ENCODE measurements at places on chromosomes 5 and 9.

GRCh38 chr9:21023861-21024260 lies 7.6 kb downstream of the HACD4 start:
- no peak for DNase-seq

GRCh38 chr5:36607838-36608783 lies 1.7 kb downstream of the SLC1A3 start:
- DNase-seq = no peak

DNA sequence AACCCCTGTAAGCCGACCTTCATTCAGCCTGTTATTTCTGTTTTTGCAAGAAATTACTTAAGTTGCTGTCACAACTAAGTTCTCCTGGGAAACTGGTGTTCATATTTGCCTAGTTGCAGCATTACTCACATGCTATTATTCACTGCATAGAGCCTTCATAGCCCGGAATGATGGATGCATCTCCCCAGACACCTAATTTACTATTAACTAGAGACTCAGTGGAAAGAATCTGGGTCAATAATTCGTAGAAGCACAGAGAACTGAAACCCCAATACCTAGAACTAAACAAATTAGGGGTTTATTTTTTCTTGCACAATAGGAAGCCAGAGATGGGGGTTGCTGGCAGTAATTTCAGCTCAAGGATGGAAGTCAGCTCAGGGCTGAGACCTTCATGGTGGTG lies 45.7 kb upstream of the FAM170A start:
- no peak for DNase-seq

DNA sequence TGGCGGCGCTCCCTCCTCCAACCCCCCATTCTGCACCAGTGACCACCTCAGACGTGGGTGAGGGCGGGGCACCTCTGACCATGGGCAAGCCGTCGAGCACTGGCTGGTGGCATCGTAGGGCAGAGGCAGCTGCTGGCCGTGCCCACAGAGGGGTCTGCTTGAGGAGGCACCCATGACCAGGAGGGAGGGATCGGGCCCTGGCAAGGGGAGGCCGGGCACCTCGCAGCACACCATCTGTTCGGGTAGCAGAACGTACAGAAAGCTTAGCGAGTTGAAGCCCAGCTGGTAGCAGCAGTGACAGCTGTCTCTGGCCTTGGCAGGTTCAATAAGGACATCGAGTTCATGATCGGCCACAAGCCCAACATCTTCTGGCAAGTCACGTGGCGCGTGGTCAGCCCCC lies 4.3 kb upstream of the SLC6A18 start:
- no peak for DNase-seq

- no peak for DNase-seq
These were observed 206.7 kb downstream of the ARRDC3 start for GRCh38 chr5:91176288-91177016.

DNA sequence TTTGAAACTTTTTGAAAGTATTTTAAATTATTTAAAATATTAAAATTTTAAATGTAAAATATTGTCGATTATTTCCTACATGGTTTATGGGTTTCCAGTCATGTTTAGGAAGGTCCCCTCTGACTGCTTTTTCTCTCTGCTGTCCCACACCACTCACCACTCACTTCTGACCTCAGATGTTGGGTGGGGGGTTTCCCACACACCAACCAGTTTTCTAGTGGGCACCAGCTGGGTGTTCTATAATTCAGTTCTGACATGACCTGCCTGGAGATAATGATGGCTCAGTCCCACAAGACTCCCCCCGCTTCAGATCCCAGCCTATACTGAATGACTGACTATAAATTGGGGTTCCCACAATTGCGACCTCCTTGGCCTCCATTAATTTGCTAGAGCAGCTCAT lies 310.4 kb downstream of the GADD45G start:
- DNase-seq = no peak

DNA sequence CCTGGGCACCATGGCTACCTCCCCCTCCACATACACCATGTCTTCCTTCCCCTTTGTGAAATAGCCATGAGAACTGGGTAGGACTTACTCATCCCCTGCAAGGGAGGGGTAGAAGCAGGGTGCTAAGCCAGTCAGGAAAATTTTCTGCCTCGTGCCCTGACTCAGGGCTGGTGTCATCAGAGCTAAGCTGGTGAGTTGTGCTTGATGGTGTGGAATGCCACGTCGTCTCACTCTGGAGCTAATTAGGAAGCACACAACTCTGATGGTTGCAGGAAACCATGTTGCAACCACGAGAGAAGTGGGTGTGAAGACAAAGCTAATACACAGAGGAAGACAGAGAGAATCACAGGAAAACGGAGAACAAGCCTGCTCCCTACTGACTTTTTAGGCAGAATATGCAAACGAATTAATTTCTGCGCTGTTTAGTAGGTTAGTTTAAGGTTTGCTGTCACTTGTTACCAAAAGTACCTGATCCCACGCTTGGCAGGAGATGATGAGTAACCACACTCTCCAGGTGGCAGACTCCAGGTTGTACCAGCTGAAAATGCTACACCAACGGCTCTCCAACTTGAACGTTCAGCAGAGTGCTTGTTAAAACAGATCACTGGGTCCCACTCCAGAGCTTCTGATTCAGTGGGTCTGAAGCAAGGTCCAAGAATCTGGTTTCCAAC lies 54.5 kb downstream of the STK10 start:
- DNase-seq = no peak

GRCh38 chr5:88142636-88142885 lies 126.1 kb downstream of the TMEM161B start:
- DNase-seq = no peak

GRCh38 chr5:51988634-51989033 lies 605.4 kb downstream of the ISL1 start:
- no peak for DNase-seq

- no peak for DNase-seq
These were observed 265.4 kb downstream of the SPOCK1 start for GRCh38 chr5:137233726-137234125.

DNA sequence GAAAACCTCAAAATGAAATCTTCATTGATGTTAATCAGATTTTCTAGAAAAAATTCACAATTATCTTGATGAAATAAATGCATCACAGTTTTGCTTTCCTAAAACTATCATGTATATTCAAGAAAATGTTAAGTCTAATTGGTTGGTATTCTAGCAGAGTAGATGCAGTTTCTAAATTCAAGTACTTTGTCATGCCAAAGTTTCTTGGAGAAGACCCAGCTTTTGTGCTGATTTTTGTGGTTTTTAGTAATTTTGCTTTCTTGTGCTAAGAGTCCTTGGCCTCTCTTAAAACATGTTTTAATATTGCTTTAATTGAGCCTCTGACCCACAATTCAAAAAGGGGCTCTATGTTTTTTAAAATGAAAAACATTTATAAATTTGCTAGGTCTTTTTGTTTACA lies 924.8 kb upstream of the PTPRD start:
- no peak for DNase-seq

- no peak for DNase-seq
These were observed 385.9 kb upstream of the CHD1 start for GRCh38 chr5:99314721-99315120.

- no peak for DNase-seq
These were observed 67.8 kb downstream of the JAK2 start for GRCh38 chr9:5052838-5053237.

GRCh38 chr5:87949676-87950631 lies 318.7 kb downstream of the TMEM161B start:
- no peak for DNase-seq

- no peak for DNase-seq
These were observed 95.1 kb downstream of the FBXL7 start for GRCh38 chr5:15594977-15595568.

GRCh38 chr5:164898705-164899104 lies 1393.3 kb downstream of the MAT2B start:
- DNase-seq = no peak

DNA sequence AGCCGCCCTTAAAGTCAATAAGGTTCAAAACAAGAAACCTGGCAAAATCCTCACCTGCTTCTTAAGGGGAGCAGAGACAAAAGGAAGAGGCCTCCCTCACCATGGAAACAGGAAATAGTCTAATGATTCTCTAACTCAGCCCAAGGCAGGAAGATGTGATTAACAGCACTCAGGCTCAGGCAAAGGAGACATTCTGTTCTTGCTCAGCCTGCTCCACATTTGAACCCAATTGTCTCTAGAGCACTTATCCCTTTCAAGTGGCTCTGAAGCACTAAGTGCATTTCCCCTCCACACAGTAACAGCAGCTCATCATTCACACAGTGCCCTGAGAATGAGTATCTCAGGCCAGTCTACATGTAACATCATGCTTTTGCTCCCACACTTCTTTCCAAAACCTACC lies 72.3 kb downstream of the NIPSNAP3B start:
- DNase-seq = no peak

GRCh38 chr9:131406563-131407436 lies 12.9 kb downstream of the PRRC2B start:
- DNase-seq = no peak

GRCh38 chr5:52668544-52669185 lies 119.1 kb upstream of the ITGA1 start:
- DNase-seq = no peak
